ENCODE measurements at places on chromosomes 5 and 9. TPM values are rescaled to one million over a fixed set of nuclear protein-coding genes. Genes with fewer than 3 reads are reported as not detected.

DNA sequence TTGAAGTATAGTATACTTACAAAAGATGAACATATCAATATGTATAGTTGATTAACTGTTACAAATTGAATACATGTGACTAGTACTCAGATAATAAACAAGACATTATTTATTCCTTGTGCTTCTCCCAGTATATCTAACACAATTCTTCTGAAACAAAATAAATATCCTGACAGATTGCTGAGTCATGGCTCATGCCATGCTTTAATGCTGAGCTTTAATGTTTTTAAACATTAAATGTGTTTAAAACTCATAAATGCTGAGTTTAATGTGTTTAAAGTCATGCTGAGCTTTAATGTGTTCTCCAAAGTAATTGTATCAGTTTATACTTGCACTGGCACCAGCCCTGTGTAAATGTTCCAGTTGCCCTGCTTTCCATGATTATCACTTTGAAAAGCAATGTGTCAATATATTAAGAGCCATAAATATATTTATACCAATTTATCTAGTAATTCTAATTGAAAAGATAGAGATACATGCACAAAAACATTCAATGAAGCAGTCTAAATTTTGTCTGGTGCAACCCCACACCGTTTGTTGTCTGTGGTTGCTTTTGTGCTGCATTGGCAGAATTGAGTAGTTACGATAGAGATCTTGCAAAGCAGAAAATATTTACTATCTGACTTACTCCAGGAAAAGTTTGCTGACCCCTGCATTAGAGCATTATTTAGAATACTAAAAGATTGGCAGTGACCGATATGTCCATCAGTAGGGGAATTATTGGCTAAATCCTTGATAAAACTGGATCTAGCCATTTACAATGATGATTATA is 15.7 kb downstream of the KIAA1958 start:
- no peak for DNase-seq
- H3K4me1 ChIP-seq = peaks cover 34% of the 10 kb centered on the region
- peaks cover 10% of the 10 kb centered on the region for H3K36me3 ChIP-seq
- no peak overlapping the region for H3K4me3 ChIP-seq

NOXA1 gene
- total RNA-seq = 4.8 TPM

GLT6D1 gene
- total RNA-seq = 0.25 TPM

PCDHB4 gene
- 2.3 TPM for total RNA-seq

GRCh38 chr5:151622367-151623088 is 31.4 kb upstream of the FAT2 start:
- no peaks in the 10 kb centered on the region for H3K27me3 ChIP-seq
- H3K4me3 ChIP-seq = no peak overlapping the region

TIMD4 gene
- total RNA-seq = 0.13 TPM
